ENCODE measurements at places on chromosomes 2 and 18. TPM values are rescaled to one million over a fixed set of nuclear protein-coding genes. Genes with fewer than 3 reads are reported as not detected.
A peak's percentile ranks its signal among the peaks of the same experiment; 100 is the strongest.

- DNase-seq, result no peak
Measured at GRCh38 chr2:118121986-118122524, 33.8 kb downstream of the INSIG2 start.

- peak; percentile 31 for DNase-seq
Measured at GRCh38 chr2:29293830-29294438, 178.7 kb downstream of the CLIP4 start.

DNA sequence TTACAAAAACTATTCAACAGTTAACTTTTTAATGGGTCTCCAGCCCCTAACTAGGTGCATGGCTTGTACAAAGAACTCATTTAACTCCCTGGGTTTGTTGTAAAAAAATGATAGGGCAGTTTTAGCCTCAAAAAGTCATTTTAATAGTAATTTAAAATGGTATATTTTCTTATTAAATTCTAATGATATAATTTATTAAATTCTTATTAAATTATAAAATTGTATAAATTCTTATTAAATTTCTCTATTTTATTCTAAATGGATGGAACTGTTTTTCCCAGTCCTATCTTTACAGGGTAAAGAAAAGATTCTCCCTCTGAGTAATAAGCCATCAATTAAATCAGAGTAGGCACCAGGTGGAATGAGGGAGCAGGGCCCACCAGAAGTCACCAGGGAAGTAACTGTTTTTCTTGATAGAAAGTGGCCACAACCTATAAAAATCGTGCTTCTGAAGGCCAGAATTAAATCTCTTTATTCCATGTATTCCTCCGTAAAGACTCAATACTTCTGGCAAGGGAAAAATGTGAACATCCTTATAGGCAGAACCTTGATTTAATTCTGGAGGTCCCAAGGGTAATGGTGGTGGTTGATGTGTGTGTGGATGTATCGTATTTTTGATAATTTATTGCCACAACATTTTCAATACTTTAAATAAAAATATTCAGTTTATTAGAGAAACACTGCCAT lies 814 bp downstream of the FKBP7 start:
- no peak for DNase-seq

DNA sequence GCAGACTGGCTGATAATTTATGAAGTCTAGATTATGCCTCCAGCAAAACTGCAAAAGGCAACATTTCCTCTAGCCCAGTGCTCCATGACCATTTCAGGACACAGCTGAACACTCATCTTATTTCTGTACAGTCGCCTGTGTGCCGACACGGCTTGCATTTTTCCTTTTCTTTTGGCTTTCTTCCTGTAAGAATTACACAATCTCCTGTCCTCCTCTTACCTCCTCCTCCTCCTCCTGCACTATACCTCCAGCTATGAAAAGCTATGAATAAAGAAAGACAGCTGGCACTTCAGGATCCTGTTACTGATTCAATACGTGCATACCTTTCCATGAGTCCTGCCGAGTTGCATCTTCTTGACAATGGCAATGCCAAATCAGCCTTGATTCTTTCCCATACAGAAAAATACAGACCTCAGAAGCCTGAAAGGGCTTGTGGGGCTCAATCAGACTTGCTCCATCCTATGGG lies 32.2 kb upstream of the TRIB2 start:
- peak; percentile 20 for DNase-seq

DNA sequence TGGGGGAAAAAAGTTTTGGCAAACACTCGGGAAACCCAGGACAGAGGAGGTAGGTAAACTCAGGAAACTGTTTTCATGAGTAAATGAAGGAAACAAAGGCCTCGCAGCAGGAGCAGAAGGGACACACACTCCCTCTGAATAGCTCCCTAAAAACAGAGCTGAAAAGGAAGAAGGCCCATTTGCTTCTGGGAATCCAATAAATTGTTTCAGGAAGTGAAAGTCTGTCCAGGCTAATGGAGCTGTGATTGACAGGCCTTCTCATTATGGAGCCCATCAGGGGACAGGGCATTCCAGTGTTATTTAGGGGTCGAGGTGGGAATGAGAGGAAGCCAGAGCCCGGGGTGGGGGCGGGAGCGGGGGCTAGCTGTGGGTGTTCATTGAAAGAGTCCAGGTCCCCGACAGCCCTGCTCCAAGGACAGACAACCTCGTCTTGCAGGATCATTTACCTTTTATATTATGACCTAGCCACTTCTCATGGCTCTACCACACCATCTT lies 81.2 kb downstream of the GBX2 start:
- no peak for DNase-seq

GRCh38 chr18:76610933-76611749 lies 116.1 kb upstream of the ZNF516 start:
- no peak for DNase-seq

DNA sequence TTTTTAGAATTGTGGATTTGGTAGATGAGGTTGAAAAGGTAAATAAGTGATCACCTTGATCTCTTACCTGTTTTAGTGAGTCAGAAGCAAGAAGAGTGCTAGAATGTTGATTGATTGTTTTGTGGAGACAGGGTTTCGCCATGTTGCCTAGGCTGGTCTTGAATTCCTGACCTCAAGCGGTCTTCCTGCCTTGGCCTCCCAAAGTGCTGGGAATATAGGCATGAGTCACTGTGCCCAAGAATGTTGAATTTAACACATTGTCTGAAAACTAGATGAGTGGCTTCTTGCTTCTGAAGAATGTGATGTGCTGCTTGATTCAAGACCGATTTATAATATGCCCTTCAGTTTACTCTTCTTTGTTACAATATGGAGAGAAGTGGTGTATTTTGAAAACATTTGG lies 121.3 kb downstream of the FMNL2 start:
- peak; percentile 65 for DNase-seq

DNA sequence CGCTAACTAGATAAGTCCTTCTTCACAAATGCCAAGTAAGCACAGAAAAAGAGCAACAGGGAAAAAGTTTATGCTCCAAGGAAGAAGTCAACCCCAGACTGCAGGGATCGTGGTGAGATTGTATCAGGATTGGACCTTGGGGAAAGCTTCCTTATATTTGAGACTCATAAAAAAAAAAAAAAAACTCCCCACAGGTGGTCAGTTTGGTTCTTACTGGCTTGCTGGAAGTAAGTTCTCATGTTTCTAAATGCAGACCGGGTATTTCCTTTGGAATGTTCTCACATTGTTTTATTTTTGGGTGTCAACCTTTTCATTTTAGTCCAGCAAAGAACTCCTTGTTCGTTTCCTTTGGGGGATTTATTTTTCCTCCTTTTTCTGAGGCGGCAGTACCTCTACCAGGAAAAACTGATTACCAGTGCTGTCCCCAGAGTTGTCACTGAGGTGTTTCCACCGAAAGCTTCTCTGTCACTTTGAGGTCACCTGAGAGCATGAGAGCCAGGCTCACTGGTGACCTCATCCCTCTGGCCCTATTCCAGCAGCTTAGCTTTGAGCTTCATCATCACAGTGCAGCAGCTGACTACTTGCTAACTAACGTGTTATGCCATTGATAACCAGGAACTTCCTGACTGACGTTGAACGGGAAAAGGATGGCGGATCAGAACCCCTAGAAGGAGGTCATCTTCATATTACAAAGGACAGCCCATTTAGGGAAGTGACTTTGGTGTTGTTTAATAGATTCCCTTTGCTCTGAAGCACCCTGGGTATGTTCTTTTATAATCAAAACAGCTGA lies 16.8 kb upstream of the ATP8B1 start:
- DNase-seq, result peak; percentile 92

GRCh38 chr2:143574069-143574468 lies 444.9 kb downstream of the ARHGAP15 start:
- DNase-seq, result no peak

Gene SFT2D3
- total RNA-seq, result 9.0 TPM

Gene SPAST
- total RNA-seq, result 37.6 TPM

- DNase-seq, result no peak
Measured at GRCh38 chr2:11774600-11774999, 28.2 kb downstream of the LPIN1 start.

Measured in A172 (cell line).